ENCODE measurements at places on chromosomes 4 and X.

- DNase-seq = no peak
These were observed 363.9 kb upstream of the PPP1R2C start for GRCh38 chrX:43141885-43142284.

DNA sequence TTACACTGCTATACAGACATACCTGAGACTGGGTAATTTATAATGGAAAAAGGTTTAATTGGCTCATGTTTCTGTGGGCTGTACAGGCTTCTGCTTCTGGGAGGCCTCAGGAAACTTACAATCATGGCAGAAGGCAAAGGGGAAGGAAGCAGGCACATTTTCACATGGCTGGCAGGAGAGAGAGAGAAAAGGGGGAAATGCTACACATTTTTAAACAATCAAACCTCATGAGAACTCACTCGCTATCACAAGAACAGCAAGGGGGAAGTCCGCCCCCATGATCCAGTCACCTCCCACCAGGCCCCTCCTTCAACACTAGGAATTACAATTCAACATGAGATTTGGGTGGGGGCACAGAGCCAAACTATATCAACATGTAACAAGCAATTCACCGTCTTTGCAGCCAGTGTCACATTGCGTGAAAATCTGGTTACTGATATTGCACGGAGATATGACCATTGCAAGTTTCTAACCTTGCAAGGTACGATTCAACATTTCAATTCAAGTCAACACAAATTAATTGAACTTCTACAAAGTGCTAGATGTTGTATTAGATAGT, 61.7 kb upstream of the RELL1 start:
- DNase-seq = no peak

- DNase-seq = no peak
These were observed 226.8 kb upstream of the LNX1 start for GRCh38 chr4:53818104-53818503.

- DNase-seq = no peak
These were observed 327.3 kb downstream of the CAMK2D start for GRCh38 chr4:113434247-113434587.

DNA sequence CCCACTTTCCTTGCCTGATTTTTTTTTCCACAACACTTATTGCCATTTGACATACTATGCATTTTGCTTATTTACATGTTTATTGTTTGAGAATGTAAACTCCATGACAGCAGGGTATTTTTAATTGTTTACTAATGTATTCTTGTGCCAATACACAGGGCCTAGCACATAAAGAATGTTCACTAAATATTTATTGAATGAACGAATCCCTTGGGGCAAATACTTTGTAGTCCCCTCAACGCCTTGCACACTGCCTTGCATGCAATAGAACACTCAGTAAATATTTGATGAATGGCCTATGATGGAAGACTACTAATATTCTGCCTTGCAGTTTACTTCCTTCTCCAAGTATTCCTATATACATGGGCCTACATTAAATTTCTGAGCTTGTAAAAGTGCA, 1.4 kb upstream of the PRPS1 start:
- no peak for DNase-seq

DNA sequence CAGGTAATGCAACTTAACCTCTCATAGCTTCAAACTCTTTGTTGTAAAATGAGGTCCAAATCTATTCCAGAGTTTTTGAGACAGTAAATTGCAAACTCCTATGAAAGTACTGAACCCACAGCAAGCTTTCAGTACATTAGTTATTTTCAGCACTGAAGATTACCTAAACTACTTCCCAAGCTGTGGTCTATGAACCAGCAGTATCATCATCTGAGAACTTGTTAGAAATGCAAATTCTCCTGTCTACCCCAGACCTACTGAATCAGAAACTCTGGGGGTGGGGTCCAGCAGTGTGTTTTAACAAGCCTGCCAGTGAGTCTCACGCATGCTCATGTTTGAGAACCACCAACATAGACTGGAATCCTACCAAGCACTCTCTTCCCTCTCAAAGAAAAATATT, 5.7 kb upstream of the CASP6 start:
- no peak for DNase-seq

Data from AG04450 (cell line).